ENCODE measurements at places on chromosomes 6 and 20.

DNA sequence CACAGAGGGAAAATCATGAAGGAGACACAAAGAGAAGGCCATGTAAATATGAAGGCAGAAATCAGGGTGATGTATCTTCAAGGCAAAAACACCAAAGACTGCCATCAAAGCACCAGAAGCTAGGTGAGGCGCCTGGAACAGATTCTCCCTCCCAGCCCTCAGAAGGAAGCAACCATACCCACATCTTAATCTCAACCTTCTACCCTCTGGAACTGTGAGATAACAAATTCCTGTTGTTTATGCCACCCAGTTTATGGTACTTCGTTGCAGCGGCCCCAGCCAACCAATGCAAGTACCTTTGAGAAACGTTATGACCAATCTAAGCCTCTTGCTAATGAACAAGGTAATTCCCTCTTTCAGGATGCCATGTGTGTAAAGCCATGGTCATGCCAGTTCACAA is 66.2 kb upstream of the STXBP5 start:
- no peak for DNase-seq

DNA sequence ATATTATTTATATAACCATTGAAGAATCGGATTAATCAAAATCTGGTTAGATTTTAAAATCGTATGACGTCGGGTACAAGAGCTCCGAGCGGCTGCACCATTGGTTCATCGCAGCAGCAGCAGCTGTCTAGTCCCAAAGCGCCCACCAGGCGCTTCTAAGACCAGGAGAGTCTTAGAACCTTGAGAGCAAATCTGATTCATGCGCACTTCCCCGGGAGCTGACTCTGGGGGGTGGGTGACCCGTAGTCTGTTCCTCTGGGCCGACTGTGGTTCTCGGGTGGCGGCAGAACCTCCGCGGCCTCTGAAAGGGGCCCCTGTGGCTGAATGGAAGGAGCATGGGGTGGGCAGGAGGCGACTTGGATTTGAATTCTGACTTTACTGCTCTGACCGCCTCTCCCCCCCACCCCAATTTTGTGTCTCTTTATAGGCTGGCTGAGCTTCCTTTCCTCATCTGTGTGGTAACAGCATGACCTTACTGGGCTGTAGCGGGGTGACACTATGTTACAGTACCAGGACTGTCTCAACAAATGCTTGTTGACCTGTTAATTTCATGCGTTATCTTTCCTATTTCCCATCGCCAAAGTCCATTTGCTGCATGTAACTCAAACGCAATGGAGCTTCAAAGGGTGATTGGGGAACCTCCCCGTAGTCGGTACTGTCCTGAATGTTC is 119.7 kb downstream of the RTN4IP1 start:
- DNase-seq, result peak; percentile 62

DNA sequence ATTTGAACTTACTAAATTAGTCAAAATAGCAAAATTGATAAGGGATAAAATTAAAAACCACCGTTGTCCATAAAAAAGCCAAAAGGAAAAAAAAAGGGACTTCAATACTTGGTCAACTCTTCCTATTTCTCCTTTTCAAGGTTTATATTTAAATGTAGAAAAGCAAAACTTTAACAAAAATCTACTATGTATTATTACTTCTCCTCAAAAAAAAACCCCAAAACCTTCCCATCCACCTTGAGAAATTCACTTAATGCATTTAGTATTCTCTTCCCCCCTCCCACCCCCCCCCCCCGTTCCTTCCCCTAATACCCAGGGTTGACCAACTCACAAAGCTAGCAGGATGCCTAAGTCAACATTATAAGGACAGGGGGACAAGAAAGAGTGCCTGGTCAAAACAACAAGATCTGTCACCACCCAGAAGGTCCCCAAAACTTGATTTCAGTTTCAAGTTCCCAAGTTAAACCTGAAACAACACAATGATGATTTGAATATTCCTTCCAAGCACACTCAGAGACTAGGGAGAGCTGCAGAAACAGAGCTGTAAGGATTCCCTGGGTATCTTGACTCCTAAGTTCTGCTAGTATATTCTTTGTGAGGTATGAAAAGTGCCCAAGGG is 14.6 kb downstream of the GMDS start:
- DNase-seq, result peak; percentile 73

- DNase-seq, result no peak
Measured at GRCh38 chr20:41242807-41243206, 74.7 kb downstream of the ZHX3 start.

DNA sequence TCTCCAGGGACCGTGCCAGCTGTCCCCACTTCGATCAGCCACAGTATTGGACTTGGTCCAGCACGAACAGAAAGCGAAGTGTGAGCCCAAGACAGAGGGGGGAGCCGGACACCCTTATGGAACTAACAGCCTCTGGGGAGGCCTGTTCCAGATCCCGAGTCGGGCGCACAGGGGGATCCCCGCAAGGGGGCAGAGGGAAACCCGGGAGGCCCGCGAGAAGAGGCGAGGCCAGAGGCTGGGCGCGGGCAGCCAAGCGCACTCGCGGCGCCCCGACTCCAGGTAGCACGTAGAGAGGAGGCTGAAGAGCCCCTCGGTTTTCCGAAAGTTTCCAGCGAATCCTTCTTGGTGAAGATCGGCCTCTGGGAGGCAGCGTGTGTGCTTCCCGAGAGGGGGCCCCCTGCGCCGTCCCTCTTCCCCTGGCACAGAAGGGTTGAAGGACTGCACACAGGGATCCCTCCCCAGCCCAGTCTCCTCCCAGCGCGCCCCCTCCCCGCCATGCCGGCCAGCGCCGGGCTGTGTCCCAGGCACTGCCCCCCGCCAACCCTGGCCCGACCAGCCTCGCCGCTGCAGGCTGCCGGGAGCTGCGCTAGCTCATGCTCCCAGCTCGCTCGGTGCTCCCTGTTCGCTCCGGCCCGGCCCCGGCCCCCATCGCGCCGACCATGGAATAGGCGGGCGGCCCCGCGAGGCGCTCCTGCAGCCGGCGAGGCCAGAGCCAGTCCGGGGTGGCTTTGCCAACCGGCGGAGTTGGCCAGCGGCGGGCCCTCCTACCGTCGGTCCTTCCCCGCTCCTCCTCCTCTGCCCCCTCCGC is 577 bp upstream of the SLC24A3 start:
- DNase-seq, result no peak

- no peak for DNase-seq
Measured at GRCh38 chr6:112298021-112298745, 43.8 kb upstream of the LAMA4 start.

DNA sequence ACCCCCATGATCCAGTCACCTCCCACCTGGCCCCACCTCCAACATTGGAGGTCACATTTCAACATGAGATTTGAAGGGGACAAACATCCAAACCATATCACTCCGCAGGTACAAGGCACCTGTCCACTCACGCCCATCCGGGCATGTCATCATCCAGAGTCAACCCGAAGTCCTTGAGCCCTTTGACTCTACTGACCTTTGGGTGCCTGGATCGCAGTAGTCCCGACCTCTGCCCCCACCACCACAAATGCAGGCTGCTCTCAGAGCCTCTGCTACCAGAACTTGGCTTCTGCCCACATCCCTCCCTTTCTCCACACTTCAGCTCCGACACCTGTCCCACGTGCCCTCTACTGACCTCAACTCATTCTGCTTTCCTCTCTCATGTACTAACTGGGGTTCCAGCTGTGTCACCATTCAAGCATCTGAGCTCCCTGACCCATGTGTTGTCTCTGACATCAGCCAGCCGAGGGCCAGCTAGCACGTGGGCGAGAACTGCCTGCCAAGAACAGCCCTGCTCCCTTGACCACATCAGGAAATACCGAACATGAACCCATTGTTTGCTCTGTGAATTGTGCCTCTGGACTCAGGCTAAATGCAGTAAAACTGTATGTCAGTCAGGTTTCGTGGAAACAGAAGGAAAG is 498.3 kb upstream of the SULF2 start:
- DNase-seq, result no peak

DNA sequence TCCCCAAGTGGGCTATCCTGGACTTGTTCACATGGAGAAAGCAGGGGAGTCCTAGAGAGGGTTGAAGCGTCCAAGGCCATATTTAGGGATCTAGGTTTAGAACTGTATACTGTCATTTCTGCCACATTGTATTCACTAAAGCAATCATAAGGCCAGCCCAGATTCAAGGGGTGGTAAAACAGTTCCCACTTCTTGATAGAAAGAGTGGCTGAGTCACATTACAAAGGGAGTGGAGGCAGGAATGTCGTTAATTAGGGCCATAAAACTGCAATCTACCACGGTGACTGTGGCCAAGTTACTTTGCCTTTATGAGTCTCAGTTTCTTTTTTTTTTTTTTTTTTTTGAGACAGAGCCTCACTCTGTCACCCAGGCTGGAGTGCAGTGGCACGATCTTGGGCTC is 7.4 kb upstream of the UBR2 start:
- DNase-seq, result no peak

DNA sequence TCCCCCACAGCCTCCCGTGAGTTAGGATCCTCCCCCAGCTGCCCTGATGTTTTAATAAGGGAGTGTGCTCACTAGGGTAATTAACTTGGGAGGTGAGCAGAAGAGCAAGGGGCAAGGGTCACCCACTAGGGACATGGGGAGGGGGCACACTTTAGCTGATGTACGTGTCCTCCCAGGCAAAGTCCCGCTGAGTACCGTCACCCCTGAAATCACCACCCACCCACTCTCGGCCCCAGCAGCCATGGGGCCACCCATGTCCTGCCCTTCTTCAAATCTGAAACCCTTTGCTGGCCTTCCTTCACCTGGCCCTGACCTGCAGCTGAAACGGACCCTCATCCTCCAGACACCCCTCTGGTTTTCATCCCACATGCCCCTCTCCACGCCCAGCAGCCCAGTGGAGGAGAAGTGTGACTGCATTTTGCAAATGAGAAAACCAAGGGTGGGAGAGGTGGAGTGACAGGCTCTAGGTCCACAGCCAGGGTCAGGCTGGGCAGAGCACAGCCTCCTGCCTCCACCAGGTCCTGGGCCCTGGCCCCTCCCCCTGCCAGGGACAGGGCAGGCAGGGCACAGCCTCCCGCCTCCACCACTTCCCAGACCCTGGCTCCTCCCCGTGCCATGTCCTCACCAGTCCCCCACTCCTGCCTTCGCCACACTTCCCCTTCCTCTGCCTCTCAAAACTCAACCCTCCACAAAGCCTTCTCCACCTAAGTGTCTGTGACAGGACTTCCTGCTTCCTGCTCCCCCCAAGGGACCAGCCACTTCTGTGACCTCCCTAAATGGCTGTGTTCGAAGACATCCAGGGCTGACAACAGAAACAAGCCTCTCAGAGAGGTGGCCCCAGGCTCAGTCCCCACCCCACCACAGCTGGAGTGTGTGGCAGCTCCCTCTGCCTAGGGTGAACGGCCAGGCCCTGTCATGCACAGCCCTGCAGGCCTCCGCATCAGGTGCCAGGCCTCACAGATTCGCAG is 15.1 kb downstream of the ACSS1 start:
- DNase-seq, result peak; percentile 91

DNA sequence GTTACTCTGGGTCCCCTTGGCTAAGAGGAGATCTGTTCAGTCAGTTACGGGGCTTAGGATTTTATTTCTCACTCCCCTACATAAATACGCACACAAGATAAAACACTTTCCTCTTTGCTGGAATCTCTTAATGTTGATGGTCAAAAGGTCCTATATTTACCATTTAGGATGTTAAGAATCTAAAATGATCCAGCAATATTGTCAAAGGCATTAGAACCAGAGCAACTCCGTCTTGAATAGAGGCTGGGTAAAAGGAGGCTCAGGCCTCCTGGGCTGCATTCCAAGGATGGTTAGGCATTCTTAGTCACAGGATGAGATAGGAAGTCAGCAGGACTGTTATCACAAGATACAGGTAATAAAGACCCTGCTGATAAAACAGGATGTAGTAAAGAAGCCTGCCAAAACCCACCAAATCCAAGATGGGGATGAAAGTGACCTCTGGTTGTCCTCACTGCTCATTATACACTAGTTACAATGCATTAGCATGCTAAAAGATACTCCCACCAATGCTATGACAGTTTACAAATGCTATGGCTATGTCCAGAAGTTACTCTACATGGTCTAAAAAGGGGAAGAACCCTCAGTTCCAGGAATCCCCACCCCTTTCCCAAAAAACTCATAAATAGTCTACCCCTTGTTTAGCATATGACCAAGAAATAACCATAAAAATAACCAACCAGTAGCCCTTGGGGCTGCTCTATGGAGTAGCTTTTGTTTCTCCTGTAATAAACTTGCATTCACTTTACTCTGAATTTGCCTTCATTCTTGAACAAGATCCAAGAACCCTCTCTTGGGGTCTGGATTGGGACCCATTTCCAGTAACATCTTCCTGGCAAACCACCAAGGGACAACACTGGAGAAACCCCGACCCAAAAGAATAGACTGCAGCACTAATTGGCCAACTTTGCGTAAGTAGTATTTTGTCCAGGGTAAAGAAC is 107.5 kb downstream of the DTNBP1 start:
- DNase-seq, result no peak

GRCh38 chr20:24442909-24443308 is 26.5 kb upstream of the SYNDIG1 start:
- DNase-seq, result no peak

GRCh38 chr6:153595903-153596302 is 443.1 kb upstream of the OPRM1 start:
- DNase-seq, result no peak

GRCh38 chr6:147099974-147100373 is 104.2 kb upstream of the STXBP5 start:
- DNase-seq, result no peak

- DNase-seq, result no peak
Measured at GRCh38 chr6:125101128-125101527, 52.4 kb upstream of the TPD52L1 start.

GRCh38 chr20:31842471-31843157 is 2.8 kb downstream of the FOXS1 start:
- DNase-seq, result no peak

- peak; percentile 18 for DNase-seq
Measured at GRCh38 chr6:162442687-162443086, 284.9 kb downstream of the PRKN start.

- no peak for DNase-seq
Measured at GRCh38 chr6:112478036-112478435, 130.9 kb downstream of the RFPL4B start.

GRCh38 chr6:8325743-8326142 is 109.6 kb downstream of the SLC35B3 start:
- DNase-seq, result no peak

- no peak for DNase-seq
Measured at GRCh38 chr20:18188434-18188833, 50.8 kb downstream of the KAT14 start.

GRCh38 chr6:129661536-129662405 is 48.2 kb downstream of the ARHGAP18 start:
- DNase-seq, result peak; percentile 35

- no peak for DNase-seq
Measured at GRCh38 chr20:43755390-43755789, 28.6 kb upstream of the GTSF1L start.
